ENCODE measurements at places on chromosomes 4 and X.

- DNase-seq, result no peak
Measured at GRCh38 chr4:139234253-139234652, 45.8 kb downstream of the MGARP start.

GRCh38 chr4:169084954-169085353, 74.9 kb upstream of the CBR4 start:
- no peak for DNase-seq

DNA sequence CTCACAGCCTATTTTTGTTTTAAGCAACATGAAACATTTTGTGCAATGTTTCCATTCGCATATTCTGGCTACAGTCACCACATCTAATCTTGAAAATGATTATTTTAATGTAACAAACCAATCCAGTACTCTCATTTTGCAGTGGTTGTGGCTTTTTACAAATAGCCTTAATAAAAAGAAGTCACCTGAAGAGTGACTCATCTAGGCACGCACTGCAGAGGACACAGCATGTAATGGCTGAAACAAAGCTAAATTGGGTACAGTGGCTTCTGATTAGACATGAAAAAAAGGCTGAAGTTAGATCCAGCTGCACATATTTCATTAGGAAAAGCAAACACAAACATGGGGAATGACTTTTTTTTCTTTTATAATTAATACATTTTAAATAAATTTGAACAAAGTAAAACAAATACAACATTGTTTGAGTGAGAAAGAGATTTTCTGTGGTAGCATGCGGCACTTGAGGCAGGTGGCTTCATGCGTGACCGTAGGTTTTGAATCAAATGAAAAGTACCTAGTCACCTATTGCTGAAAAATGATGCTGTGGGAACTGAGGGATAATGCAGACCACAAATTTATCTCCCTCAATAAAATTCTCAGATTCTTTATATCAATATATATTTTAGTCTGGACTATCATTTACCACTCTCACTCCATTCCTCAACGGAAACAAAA, 240.8 kb upstream of the DDX53 start:
- DNase-seq, result no peak

DNA sequence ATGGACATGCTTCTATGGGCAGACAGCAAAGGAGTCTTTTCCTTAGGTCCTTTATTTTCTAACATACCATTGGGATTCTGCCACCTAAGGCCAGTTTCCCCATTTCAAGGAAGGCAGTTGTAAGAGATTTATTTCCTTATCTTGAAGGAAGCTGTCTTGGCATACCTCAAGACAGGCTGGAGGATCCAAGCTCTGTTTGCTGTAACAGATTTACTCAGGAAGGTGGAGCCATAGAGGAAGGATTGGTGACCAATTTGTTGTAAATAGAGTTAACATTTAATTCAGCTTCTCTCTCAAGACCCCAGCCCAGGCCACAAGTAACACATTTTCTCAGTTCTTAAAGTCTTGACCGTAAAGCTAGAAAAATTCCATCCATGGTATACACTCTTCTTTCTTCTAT, 131.6 kb upstream of the TENM3 start:
- DNase-seq, result no peak

- DNase-seq, result no peak
Measured at GRCh38 chrX:997631-998137, 214.8 kb downstream of the CRLF2 start.

Data from erythroblast (primary cell).